Left ventricle myocardium superior (tissue), 1 donor: ENCODE measurements at places on chromosomes 5 and 9. TPM values are rescaled to one million over a fixed set of nuclear protein-coding genes. Genes with fewer than 3 reads are reported as not detected.
A peak's percentile ranks its signal among the peaks of the same experiment; 100 is the strongest.

Gene CDH6
- total RNA-seq: 2.6 TPM

DNA sequence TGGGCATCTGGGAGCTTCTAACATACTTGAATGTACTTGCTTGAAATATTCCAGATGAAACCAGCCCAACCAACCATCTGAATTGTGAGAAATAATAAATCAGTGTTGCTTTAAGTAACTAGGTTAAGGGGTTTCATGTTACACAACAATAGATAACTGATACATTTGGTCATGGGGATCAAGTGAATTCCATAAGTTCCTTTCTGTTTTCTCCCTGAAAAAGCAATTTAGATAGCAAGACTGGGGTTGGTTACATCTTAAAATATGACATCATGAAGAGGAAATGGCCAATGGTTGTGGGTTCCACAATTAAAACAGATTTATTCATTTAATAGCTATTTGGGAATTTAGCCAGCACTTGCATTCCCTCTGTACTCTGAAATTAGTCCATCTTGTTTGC lies 559.7 kb downstream of the TLR4 start:
- DNase-seq: no peak

DNA sequence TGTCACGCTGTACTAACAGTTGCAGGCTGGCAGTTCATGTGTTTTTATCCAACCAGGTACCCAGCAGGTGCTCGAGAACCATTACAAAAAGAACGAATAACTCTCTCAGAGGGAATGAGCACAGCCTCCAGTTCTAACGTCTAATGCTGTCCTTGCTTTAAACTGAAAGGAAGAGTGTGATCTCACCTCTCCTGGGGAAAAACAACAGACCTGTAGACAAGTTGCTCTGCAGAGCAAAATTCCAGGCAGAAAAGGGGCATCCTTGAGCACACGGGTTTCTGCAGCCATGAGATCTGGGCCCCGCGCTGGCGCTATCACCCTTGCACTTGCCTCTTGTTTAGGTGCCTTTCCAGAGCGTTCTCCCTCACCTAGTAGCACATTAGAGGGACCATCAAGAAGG lies 92.5 kb upstream of the DNAH5 start:
- DNase-seq: no peak

- no peak for DNase-seq
Observed at GRCh38 chr5:150987746-150988145, 32.6 kb upstream of the GPX3 start.

GRCh38 chr5:153618307-153618706 lies 127.8 kb downstream of the GRIA1 start:
- DNase-seq: no peak

- no peak for DNase-seq
Observed at GRCh38 chr5:123937230-123937629, 425.3 kb downstream of the CSNK1G3 start.

Gene ESM1
- not detected for total RNA-seq

Gene PCDHGB2
- total RNA-seq: 8.7 TPM

DNA sequence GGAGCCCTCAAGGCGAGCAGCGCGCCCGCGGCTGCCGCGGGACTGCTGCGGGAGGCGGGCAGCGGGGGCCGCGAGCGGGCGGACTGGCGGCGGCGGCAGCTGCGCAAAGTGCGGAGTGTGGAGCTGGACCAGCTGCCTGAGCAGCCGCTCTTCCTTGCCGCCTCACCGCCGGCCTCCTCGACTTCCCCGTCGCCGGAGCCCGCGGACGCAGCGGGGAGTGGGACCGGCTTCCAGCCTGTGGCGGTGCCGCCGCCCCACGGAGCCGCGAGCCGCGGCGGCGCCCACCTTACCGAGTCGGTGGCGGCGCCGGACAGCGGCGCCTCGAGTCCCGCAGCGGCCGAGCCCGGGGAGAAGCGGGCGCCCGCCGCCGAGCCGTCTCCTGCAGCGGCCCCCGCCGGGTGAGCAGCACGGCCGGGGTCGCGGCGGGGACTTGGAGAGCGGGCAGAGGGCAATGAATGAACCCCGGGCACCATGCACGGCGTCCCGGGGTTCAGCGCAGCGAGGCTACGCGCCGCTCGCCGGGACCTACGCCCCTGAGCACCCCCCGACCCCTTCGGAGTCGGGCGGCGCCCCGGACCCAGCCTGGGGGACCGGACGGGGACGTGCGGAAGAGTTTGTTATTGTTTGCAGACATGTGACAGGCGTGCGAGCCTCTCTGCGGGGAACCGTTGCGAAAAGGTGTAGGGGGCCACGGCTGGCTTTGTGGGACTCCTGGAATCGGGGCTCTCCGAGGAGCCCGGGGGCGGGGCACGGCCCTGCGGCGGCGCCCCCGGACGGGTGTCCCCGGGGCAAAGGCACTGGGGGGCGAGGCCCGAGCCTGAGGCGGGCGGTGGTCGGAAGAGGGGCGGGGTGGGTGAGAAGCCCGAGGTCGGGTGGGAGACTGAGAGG lies 553 bp downstream of the MAP3K1 start:
- DNase-seq: peak; percentile 45

Gene SLC9A3
- 1.3 TPM for total RNA-seq
